ENCODE measurements at places on chromosomes 2 and 18.

GRCh38 chr2:188922191-188922590, 52.0 kb upstream of the COL3A1 start:
- DNase-seq = no peak

GRCh38 chr2:28656937-28657615, 94.6 kb upstream of the PPP1CB start:
- no peak for DNase-seq

DNA sequence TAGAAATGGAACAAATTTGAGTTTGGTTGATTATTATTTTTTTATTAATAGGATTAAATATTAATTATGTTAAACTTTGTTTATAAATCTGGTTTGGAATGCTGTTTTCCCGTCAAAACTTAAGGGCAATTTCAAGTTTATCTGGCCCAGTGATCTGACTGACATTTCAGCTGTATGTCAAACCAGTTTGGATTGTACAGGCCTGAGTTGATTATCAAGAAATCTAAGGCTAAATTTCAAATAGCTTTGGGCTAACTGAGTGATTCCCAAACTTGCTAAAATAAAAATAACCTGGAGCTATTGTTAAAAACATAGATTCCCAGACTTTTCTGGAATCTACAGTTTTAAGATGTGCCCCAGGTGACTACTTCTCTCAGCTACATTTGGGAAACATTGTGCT, 65.9 kb upstream of the SPOPL start:
- no peak for DNase-seq

DNA sequence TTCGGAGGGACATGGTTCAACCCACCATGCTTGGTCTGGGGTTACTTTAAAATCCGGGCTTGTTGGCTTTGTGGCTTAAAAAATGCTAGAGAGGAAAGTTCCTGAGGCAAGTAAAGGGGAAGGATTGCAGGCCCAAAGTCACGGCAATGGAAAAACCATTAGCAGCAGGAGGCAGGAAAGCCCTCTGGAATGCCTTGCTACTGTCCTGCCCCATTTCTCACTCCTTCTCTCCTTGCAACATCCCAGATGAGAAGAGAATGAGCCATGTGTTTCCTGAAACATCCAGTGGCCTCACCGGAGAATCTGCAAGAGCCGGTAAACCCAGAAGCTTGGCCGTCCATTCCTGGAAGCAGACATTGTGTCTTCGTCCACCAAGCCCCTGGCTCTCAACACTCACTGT, 97.4 kb upstream of the LCLAT1 start:
- DNase-seq = no peak

DNA sequence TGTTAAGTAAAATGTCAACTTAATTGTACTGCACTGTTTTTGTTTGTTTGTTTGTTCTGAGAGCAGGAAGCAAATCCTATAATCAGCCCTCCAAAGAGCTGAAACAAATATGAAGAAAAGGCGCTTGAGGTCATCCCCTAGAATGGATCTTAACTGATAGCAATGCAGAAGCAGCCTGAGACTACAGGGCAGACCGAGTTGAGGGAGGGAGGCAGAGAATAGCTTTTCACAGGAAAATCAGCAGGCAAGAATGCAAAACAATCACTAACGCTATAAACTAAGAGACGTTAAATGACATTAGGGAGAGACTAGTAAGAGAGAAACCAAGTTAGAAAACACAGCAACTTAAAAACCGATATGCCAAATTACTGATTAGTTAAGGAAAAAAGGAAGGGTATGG, 37.2 kb downstream of the GALNT1 start:
- DNase-seq = no peak

- peak; percentile 90 for DNase-seq
Observed at GRCh38 chr2:158600155-158600802, 143.5 kb downstream of the PKP4 start.

DNA sequence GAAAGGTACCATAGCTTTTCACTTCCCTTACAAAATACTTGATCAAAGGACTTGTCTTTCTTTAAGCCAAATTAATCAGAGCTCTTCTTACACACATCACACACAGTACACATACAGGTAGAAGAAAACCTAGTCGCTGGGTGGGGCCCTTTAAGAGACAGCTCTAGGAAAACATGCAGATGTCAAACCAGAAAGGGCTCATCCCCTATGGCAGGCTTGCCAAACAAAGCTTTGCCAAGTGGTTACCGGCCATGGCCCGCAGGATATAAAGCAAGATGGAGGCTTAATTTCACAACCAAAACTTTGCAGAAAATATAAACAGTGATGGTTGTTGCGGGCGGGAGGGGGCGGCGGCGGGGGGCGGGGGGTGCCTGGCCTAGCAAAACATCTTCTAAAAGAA, 2156.0 kb upstream of the PIK3C3 start:
- no peak for DNase-seq

DNA sequence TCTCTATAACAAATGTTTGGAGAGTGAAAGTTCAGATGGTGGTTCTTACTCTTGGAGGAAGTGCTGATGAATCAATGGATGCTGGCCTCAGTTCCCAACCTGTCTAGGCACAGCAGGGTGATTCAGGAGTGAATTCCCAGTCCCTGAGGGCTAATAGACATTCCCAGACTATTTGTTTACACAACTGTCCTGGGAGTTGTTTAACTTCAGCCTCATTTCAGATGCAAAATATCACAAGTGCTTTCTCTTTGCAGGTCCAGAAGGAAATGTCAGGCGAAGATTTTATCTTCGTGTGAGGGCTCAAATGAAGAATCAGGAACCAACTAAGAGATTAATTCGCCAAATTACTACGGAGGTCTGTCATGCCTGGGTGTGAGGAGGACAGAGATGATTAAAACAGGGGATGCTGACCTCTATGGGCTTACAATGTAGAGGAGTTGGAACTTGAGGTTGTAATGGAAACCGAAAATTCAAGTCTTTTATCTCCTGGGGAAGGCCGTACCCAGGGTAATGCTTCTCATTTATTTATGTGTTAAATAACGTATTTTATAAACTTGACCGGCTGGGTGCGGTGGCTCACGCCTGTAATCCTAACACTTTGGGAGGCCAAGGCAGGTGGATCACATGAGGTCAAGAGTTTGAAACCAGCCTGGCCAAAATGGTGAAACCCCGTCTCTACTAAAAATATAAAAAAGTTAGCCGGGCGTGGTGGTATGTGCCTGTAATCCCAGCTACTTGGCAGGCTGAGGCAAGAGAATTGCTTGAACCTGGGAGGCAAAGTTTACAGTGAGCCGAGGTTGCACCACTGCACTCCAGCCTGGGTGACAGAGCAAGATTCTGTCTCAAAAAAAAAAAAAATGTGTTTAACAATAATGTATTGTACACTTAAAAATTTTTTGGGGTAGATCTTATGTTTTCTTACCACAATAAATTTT, 38.7 kb upstream of the SLC1A4 start:
- DNase-seq = no peak

- no peak for DNase-seq
Observed at GRCh38 chr2:134952608-134953007, 34.0 kb downstream of the CCNT2 start.

GRCh38 chr2:113799375-113799774, 42.9 kb upstream of the SLC35F5 start:
- peak; percentile 63 for DNase-seq

DNA sequence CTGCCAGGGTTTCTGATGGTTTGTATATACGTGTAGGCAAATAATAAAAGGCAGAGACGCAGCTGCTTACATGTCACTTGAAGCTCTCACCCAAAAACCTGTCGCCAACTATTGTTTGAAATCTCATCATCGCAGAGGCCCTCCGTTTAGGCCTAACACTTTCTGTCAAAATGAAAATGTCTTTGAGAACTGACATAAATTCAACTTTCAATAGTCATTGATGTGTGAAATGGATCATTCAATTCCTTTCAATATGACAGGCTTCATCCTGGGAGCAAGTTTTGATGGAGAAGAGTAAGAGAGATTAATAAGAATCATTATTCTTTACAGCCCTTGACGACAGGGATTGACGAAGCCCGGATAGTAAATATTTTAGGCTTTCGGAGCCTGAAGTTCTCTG, 2.7 kb downstream of the ACTG2 start:
- no peak for DNase-seq

DNA sequence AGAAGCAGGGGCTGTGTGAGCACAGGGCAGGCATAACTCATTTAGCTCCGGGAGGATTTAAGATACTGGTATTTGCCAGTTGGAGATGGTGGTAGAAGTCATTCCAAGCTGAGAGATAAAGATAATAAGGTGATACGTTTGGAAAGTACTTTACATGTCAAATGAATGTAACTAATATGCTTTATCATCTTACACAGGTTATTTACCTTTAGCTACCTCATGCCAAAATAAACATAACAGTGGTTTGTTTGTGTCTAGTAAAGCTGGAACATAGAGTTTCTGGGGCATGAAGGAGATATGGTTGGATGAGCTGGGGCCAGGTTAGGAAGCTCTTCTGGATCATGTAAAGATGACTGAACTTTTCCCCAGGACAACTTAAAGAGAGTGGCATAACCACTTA, 126.9 kb upstream of the PIK3C3 start:
- DNase-seq = no peak

DNA sequence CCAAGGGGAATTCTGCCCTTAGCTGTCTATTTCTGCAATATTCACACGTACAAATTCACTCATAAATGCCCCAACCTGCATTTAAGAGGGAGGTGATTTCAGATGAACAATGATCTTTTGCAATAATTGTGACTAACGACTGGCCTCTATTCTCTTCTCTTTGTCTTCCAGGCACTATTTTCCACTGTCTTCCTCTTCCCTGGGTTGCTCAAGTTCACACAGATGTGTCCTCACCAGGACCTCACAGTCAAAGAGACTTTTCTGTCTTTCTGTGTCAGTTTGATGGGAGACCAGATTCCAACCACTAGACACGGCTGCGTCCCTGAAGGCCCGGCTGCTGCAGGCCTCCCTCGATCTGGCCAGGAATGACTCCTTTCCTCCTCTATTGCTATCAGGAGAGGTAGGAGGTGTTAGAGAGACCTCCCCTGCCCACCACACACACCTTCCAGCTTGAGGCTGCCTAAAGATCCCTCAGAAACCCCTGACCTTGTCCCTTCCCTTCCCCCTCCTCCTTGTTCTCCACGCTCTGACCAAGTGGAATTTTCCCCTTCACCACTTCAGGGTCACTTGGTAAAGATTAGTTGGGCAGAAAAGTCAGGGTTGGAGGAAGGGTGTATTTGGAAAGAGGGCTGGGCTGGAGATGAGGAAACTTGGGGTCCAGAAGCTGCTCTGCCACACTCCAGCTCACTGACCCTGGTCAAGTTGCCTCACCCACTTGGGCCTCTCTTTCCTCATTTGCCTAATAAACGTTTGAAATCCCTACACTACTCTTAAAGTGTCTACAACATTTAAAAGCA, 109.2 kb upstream of the COPS8 start:
- DNase-seq = peak; percentile 76

- DNase-seq = peak; percentile 0
Observed at GRCh38 chr2:67825476-67825875, 237.3 kb downstream of the C1D start.

- no peak for DNase-seq
Observed at GRCh38 chr2:228839421-228839876, 431.6 kb downstream of the PID1 start.

DNA sequence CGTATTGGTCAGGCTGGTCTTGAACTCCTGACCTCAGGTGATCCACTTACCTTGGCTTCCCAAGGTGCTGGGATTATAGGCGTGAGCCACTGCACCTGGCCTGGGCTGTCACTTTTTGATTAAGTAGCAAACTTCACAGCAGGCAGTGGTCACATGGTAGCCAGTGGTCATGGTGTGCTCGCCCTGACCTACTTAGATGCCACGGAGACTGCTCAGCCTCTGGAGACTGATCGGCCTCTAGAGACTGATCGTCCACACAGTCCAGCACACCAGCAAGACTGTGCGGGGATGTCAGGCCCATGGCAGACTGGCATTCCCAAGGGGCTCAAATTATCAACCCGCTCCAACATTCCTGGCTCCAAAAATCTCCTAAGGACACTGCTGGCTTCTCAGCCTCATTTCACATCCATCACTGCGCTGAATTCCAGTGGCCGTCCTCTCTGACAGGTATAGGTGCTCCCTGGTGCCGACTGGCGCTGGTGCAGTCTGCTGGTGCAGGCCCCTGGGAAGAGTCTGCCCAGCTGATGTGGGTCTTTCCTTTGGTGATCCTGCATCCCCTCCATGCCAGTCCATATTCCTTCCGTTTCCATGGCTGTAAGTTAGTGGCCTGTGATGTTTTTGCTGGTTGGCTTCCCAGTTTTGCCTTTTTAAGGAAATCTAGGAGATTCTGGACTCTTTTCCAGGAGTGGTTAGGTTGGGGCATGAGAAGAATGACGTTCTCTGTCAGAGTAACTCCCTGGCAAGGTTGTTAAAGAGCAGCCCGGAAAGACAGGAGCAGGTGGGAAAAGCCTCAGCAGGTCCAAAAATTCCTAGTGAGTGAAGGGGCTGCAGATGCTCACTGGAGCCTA, 374.5 kb upstream of the HS6ST1 start:
- no peak for DNase-seq

DNA sequence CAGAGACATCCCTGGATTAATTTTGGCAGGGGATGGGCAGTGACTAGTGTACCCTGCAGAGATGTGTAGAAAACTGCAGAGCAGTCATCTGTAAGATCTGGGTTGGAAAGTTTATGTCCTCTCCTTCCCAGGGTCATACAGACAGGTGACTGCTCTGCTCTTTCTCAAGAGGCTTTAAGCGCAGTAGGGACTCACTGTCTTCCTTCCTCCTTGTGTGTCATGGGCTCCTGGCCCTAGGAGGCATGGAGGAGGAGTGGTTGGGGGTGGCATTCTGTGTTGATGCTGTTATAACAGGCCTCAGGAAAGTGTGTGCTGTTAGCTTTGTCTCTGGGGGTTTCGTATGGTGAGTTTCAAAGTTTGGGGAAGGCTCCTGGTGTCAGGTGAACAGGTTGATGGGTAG, 130.5 kb upstream of the MGAT5 start:
- peak; percentile 34 for DNase-seq

DNA sequence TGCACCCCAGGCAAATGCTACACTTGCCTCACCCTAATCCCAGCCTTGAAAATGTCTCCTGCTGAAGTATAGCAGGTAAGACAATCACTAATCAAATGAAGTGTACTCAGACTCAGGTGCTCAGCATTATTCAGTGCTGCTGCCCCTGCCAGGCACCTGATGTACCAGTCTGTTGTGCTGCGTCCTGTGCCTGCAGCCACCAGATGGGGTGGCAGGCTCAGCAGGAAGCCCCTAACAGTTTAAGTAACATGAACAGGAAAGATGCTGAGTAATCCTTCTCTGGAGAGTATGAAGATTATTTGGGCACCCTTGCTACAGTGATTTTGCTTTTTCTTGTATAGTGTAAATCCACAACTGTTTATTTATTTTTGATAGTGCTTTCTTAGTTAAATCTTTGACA, 69.1 kb downstream of the TACR1 start:
- DNase-seq = peak; percentile 2

- DNase-seq = no peak
Observed at GRCh38 chr2:138180692-138181386, 216.6 kb downstream of the HNMT start.

DNA sequence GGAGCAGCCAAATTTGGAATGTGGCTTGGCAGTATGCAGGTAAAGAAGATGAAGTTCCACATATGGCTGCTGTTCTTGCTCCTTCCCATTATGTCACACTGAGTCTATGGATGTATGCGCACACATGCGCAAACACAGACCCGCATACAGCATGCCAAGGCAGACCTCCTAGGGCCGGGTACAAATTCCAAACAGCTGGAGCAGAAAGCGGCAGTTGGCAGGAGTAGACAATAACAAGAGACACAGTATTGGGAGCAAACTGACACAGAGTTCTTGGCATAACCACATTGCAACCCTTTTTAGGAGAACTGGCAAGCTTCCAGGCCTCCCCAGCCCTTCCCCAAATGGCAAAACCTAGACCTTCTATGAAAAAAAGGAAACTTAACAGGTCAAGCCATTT, 268.9 kb downstream of the SP3 start:
- no peak for DNase-seq

All from suppressor macrophage treated with lipopolysaccharide for 1 hour (primary cell).